ENCODE measurements at places on chromosomes 3 and 15. TPM values are rescaled to one million over a fixed set of nuclear protein-coding genes. Genes with fewer than 3 reads are reported as not detected.

Gene GOLGA8T
- 0.75 TPM for polyA plus RNA-seq

Gene PDZRN3
- polyA plus RNA-seq: 40.7 TPM

Gene POLG
- polyA plus RNA-seq: 46.0 TPM

Gene POTEB
- not detected for polyA plus RNA-seq

Gene ACTRT3
- polyA plus RNA-seq: 12.8 TPM

Gene ATP13A4
- polyA plus RNA-seq: 15.6 TPM

Gene EPHA3
- 3.0 TPM for polyA plus RNA-seq

Gene TMEM207
- 2.9 TPM for polyA plus RNA-seq

Gene ANKRD34C
- not detected for polyA plus RNA-seq

DNA sequence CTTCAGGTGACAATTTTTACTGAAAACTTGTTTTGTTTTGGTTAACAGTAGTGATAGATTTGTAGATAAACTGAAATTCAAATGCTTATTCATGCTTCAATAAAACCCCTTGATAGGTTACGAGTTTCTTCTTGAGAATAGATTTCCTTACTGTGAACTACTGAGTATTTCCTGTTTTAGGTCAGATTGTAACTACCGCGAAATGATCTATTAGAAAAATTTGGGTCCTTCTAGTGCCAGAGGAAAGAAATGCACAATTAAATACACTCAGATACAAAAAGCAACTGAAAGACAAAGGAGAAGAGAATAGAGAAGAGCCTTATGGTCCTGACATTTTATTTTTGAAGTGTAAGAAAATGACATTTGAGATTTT, 251.7 kb upstream of the TBL1XR1 start:
- DNase-seq: no peak

DNA sequence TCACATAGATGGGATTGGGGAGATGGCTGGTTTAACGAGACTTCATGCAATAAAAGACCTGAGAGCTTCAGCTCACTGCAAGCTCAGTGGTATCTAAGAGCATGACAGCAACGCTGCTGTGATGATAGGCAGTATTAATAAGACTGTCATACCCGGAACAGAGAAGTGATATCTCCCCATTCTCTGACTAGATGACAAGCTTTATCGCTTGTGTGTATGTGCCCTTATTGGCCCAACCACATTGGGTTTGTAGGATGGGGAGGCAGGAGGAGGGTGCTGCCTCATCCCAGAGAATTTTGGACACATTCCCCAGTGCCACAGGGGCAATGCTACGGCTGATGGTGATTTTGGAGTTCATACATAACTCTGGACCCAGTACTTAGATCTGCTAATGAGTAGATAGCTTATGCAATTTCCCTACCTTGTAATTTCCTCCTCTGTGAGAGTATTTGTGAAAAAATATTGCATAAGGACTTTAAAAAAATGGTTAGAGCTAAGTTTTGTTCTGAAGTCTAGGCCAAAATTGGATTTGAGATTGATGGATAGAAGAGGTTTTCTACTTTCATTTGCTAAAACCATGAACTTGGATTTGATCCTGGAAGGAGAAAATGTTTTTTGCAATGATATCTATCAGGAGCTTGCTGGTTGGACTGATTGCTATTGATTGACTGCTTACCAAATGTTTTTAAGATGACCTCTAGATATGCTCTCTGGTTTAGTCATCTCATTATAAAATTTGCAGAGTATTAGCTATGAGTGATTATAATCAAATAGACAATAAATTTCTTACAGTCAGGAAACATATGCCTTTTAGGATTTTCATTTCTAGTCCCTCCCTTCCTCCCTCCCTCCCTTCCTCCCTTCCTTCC, 14.0 kb upstream of the TMEM212 start:
- no peak for DNase-seq

- DNase-seq: no peak
Measured at GRCh38 chr3:73298243-73299183, 237.1 kb downstream of the EBLN2 start.

GRCh38 chr15:68524753-68525584, 53.8 kb upstream of the CORO2B start:
- no peak for DNase-seq

DNA sequence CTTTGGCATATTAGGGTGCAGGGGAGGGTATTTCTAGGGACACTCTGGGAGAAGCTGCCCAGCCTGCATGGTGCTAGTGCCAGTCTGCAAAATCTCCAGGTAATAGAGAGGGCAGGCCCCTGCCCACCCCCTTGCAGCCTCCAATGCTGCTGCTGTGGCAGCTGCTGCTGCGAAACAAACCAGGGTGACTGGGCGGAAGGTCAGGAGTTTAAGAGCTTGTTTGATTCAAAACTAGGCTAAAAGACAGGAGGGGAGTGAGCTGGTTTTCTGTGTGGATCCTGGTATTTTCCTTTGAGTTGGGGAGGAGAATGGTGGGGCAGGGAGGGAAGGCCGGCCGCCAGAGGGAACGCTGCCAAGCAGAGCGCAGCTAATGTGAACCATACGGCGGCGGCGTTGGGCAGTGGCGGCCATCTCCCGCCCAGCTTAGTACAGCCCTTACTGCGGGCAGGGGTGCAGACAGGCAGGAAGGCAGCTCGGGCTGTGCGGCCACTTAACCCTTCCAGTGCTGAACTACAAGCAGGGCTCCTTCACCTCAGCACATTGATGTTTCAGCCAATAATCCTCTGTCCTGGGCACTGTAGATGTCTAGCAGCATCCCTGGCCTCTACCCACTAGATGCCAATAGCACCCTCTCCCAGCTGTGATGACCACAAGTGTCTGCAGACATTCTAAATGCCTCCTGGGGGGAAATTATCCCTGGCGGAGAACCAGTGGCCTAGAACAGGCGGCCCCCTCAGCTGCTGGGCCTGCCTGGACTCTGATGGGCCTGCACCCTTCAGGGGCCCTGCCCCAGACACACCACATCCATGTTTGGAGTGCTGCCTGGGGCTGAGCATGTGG, 125.7 kb downstream of the EEFSEC start:
- peak; percentile 49 for DNase-seq

GRCh38 chr3:178109691-178110090, 426.5 kb upstream of the KCNMB2 start:
- DNase-seq: no peak

GRCh38 chr15:66232267-66232625, 21.3 kb downstream of the MEGF11 start:
- DNase-seq: no peak

DNA sequence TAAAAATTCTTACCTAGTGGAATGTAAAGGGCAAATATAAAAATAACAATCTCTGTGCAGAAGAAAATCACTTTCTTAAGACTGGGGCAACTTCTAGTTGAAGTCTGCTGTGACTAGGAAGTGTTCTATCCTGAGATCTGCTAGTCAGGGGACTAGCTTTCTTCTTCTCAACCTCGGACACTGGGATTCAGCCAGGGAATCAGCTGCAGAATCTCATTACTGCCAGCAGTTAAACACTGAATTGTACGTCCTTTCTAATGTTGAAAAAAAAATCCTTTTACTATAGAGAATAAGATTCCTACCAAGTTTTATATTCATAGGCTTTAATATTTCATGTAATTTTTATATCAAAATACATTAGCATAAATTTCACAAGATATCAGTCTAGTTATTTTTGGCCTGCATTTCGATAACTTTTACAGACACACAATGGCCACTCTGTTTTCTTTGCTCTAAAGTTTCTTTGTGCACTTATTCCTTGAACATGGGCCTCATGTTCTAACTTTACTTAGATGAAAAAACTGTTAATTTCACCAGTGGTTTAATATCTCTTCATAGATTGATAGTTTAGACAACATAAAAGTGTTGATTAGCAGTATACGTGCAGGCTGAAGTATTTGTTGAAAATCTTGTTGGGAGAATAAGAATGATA, 2.6 kb upstream of the NEO1 start:
- no peak for DNase-seq

- no peak for DNase-seq
Measured at GRCh38 chr3:21938267-21938681, 187.3 kb upstream of the ZNF385D start.

DNA sequence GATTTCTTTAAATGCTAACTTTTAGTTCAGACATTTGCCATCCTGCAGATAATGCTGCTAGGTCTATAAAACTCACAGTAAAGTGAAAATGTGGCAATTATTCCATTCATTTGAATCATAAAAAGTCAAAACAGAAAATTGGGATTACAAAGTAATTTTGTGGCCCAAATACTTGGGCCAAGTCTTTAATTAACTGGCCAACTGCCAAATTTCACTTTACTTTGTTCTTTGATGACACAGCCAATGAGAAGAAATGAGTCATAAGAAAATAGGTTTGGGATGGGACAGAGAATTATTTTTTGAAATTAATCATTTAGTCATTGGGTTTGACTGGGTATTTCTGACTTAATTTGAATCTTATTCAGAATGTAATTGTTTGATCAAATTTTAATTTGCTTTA, 89.8 kb upstream of the SLC2A2 start:
- no peak for DNase-seq

GRCh38 chr3:10594915-10595314, 89.5 kb upstream of the ATP2B2 start:
- DNase-seq: peak; percentile 36

GRCh38 chr15:84634228-84634837, 19.8 kb downstream of the WDR73 start:
- no peak for DNase-seq

DNA sequence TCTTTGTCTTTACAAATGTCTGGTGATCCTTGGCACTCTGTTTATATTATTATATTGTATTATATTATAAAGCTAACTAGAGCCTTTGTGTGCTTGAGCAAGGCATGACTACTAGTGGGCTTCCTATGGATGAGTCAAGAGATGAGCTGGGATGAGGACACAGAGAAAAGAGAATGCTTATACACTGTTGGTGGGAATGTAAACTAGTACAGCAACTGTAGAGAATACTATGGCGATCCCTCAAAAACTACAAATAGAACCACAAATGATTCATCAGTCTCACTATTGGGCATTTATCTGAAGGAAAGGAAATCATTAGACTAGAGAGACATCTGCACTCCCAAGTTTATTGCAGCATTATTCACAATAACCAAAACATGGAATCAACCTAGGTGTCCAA, 40.8 kb upstream of the MED12L start:
- no peak for DNase-seq

DNA sequence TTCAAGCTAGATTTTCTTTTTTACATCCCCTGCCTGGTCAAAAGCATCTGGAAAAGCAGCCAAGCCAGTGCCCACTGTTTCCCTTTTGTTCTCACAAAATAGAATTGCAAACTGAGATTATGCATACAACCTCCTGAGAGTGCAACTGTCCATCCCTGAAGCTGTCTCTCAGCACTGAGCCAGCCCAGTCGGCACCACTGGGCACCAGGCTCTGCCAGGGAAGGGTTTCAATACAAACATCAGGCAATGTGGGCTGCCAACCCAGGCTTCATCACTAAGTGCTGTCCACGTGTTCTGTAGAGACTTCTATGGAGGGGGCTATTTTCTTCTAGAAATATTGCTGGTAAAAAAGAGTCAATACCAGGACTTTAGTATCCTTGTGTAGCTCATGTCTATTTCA, 356.3 kb upstream of the TBL1XR1 start:
- DNase-seq: no peak

DNA sequence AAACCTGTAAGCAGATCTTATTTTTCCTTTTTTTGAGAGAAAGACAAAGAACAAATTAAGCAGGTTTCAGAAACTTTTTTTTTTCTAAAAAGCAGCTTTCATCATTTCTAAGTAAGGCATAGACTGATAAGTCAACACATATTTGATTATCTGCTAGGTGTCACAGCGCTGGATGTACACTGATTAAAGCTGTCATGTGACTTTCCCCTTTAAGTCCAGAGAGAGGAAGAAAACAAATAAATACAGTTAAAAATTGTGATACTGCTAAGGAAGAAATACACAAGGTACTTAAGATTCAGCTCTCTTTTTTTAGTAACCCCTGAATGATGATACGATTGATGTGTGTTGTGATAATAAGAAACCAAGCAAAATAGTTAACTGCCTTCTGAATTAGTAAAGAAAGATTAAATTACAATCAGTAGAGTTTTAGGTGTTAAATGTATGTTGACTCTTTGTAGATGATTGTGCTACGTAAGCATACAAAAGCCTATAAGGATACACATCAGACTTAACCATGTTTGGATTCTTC, 2.8 kb downstream of the GLCE start:
- no peak for DNase-seq

DNA sequence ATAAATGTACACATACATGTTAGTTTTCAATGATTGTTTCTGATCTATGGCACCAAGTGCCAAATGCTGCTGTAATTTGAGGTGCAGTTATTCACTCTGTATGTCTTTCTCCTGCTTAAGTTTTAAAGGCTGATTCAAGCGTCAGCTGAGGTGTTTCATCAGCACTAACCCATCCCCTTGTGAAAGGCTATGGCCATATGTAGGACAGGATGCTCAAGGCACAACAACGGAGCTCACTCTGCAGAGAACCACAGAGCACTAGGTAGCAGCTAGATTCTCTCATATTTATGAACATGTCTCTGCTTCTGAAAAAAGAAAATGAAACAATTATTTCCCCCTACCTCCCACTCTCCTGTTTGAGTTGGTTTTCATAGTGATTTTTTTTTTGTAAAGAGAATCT, 340.0 kb upstream of the TMCO5A start:
- DNase-seq: no peak

GRCh38 chr3:114639171-114639570, 345.3 kb downstream of the TIGIT start:
- no peak for DNase-seq

DNA sequence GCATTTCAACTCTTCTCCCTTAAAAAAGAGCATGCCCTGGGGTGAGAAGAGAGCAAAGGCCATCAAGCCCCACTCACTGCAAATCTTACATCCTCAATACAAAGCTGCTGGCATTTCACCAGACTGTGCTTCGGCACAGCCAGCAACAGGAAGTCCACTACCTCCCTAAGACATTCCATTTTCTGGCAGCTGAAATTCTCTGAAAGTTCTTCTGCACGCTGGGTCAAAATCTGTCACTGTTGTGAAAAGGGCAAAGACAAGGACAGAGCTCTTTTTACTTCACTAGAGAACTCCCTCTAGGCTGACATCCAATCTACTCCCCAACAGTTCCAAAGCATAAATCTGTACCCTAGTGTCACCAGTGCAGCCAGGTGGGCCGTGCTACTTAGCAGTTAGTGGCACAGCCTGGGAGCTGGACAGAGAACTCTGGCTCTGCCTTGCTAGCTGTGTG, 6.3 kb downstream of the MTMR10 start:
- no peak for DNase-seq

GRCh38 chr3:9787714-9788113, 4.6 kb downstream of the TADA3 start:
- DNase-seq: no peak

- no peak for DNase-seq
Measured at GRCh38 chr3:133441867-133442270, 42.0 kb downstream of the BFSP2 start.

DNA sequence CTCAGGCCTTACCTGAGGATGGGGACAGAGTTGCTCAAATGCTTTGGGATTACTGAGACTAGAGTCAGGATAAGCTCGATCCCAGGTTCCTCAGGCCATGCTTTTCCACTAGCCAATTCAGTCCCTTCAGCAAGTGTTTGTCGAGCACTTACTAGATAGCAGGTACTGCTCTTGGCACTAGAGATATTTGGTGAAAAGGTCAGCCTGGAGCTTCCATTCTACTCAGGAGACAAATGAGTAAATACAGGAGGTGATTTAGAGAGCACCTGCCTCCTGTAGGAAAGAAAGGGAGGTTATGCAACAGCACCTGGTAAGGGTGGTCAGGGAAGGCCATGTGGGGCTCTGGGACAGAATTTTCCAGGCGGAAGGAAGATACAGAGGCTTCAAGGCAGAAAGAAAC, 99.9 kb downstream of the CACNA1D start:
- DNase-seq: no peak

All from large intestine (tissue), 12 donors.